ENCODE measurements at places on chromosomes 6 and 20.

DNA sequence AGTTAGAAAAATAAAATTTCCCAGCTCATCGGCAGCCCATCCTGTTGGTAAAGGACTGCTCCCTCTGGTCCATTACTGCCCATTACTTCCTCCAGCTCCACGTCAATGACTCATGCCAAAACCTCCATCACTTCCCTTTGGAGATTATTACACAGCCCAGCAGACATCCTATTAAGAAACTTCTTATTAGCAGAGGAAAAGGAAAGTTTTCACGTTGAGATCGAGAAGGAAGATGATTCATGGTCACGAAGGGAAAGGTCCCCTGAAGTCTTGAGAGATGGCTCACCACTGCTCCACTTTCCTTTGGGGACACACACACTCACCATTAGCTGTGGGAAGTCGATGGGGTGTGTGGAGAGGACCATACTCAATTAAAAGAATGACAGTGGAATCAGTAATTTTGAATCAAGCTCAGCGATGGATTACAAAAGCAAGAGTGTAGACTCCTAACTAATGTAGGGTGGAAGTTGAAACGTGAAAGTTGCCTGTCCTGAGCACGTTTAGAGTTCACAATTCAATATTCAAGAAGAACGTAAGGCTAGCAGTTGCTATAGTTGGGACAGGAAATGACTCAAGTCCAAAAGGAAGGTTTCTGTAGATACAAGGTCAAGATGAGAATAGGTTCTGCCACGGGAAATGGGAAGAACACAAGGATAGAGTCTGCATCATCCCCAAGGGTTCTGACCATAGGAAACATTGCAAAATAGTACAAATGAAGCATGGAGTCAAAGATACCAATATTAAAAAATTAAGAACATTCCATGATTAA is 21.6 kb downstream of the SASH1 start:
- DNase-seq = no peak

DNA sequence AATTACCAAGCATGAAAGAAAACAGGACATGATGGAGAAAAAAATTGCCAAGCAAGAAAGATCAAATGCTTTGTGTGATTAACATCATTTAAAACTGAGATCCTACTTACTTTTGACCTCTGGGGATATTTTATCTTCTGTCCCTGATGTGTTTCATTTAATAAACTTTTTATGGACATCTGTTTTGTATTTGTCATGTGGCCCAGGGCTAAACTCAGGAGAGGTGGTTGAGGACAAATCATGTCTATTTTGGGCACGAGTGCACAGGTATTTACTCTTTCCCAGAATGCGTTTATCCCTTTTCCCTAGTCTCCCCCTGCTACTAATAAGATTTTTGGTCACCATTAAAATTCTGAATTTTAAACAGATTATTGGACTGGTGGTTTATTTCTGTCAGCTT is 128.2 kb downstream of the NCOA3 start:
- DNase-seq = no peak

DNA sequence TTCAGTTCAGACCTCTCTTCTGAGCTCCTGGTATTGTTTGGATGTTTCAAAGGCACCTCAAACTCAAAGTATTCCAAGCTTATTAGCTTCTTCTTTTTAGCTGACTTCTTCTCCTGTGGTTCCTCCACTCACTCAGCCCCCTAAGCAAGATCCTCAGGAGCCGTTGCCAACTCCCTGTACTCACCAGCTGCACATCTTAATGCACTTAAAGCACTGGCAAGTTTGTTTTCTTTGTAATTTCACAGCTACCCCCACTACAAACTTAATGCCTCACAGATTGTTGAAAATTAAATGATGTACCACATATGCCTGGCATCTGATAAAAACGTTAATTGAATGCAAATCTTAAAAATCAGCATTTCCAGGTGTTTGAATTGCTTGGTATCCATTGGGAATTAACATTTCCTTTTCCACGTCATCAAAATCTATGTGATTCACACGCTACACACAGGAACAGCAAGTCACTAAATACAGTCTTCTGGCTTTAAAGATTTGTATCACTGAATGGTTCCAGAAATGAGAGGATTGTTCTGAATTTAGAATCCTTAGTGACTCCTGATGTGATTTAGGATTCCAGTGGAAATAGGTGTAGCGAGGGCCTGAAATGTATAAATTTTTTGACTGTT is 24.5 kb downstream of the CALHM6 start:
- no peak for DNase-seq

DNA sequence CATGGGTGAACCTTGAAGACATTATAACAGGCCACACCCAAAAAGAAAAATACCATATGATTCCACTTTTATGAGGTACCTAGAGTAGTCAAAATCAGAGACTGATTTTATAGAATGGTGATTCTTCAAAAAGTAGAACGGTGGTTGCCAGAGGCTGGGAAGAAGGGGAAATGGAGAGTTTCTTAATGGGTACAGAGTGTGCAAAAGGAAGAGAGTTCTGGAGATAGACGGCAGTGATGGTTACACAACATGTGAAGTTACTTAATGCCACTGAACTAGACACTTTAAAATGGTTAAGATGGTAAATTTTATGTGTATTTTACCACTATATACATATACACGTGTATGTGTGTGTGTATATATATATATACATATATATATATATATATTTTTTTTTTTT is 80.8 kb downstream of the PRND start:
- DNase-seq = no peak

DNA sequence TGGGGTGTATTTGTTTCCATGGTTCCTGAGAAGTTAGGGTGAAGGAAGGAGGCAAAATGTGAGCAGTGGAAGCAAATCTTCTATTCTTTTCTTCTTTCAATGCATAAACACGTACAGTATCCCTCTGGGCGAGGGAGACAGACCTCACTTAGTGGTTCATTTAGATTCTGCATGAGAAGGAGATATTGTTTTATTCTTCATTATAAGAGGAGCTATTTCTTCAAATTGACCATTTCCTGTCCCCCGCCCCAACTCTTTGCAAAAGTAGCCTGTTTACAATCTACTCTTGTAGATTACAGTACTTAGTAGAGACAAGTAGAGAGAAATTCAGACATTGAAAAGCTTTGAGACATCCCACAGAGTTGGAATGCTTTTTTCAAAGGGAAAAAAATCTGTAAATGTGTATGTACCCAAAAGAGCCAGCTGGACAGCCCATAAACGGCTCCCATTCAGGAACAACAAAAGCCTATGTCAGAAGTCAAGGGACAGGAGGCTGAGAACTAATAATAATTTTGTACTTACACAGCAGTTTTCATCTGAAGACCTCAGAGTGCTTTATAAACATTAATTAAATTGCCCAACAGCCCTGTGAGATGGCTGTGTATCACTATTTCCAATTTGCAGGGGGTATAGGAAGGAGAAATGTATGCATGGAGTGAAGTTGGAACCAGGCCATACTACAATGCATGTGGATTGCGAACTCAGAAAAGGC is 23.9 kb downstream of the CD83 start:
- DNase-seq = no peak

- DNase-seq = no peak
These were observed 11.9 kb downstream of the MDFI start for GRCh38 chr6:41650120-41650519.

GRCh38 chr6:100462706-100463629 is 1.8 kb downstream of the SIM1 start:
- DNase-seq = no peak

DNA sequence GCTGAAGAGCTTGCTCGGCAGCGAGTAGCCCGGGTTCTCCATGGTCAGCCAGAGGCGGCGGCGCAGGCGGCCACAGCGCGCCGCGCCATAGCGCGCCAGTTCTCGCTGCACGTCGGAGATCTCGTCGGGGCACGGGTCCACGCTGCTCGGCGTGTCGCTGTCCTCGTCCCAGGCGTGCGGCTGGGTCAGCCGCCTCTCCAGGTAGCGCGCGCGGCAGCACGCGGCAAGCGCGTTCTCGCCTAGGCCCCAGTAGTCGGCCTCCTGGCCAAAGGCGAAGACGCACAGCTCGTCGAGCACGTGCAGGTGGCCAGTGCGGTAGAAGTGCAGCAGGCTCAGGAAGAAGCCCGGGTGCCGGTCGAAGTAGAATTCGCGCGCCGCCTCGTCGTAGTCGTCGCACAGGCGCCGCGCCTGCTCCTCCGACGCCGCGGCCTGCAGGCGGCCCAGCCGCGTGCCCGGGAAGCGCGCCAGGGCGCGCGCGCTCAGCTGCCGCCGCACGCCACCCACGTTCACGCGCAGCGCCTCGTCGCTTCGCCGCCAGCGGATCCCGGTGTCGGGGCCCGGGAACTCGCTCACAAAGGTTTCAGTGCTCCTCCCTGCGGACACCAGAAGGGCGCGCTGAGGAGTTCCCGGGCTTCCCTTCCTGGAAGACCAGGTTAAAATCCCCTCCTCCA is 2.7 kb downstream of the KCNS1 start:
- peak; percentile 7 for DNase-seq

- DNase-seq = no peak
These were observed 25.5 kb upstream of the STX16 start for GRCh38 chr20:58625585-58625984.

GRCh38 chr6:76439811-76440210 is 367.3 kb upstream of the IMPG1 start:
- no peak for DNase-seq

DNA sequence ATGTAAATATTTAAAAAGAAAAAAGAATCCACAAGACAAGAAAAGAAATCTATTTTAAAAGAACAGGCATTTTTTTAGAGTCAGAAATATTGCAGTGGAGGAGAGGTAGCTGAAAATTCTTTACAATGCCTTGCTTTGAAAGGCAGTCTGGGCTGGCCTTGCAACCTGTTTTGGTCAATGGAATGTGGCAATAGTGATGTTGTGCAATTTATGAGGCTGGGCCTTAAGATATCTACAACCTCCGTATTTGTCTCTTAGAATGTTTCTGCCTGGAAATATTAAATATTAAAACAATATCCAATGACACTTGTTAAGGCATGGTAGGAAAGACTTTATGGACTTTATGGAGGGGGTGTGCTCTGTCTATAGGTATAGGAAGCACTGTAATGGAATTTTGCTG is 14.8 kb upstream of the SCGN start:
- DNase-seq = no peak

GRCh38 chr6:162854734-162855191 is 127.0 kb downstream of the PACRG start:
- DNase-seq = no peak

GRCh38 chr20:43492101-43492500 is 15.4 kb upstream of the L3MBTL1 start:
- DNase-seq = no peak

- DNase-seq = no peak
These were observed 26.5 kb downstream of the BCAS4 start for GRCh38 chr20:50821257-50821921.

GRCh38 chr6:22892452-22892851 is 323.1 kb downstream of the HDGFL1 start:
- no peak for DNase-seq

DNA sequence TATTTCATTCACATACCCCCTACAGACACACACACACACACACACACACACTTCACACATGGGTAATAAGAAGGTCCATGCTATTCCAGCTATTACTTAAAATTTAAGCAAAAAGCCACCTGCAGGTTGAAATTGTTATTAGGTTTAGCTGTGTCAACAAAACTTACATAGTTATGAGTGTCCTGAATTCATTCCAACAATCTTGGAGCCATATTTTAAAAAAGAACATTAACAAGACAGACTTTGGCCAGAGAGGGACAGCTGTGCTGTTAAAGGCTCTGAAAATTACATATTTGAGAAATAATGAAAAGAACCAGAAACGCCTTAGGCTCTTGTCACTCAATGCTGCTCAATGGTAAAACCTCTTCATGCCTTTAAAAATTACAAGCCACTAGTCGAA is 455.3 kb downstream of the EPM2A start:
- no peak for DNase-seq

DNA sequence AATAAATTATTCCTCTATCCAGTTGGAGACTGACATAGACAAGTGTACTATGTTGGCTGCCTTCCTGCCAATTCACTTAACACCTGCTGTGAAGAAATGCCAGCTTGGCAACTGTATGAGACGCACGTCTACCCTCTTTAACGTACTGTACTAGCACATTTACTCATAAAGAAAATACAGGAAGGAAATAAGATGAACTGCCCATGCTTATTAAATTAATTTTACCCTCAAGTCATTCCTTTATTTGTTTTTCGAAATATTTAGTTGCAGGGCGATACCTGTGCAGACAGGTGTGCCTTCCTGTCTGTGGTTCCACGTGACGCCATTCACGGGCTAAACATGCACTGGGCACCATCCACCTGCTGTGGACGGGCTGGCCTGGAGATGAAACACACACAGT is 52.0 kb downstream of the PSMG4 start:
- DNase-seq = no peak

- DNase-seq = no peak
These were observed 41.7 kb downstream of the CHMP4B start for GRCh38 chr20:33852626-33853506.

- no peak for DNase-seq
These were observed 133.8 kb downstream of the VEGFA start for GRCh38 chr6:43903739-43904290.

DNA sequence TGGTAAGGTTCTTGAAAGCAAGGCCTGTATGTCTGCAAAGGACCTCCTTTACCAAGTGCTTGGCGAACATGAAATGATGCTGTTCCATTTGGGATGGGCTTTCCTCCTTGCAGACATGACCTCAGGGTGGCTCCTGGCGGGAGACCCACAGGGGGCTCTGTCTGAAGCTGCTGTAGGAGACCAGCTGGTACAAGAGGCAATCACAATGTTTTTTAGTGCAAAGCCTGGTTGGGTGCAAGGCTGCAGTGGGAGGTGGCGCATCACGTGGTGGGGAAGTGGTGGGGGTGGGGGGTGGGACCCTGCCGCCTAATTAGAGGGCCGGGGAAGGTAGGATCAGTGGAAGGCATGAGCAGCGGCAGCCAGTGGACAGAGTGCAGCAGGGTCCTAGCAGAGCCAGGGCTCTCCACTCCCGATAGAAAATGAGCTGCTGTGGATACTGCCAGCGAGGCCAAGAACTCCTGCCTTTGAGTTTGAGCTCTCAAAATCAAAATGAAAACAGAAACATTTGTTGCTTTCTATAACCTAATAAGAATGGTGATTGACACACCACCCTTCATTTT is 9.1 kb upstream of the ARMC2 start:
- no peak for DNase-seq

- no peak for DNase-seq
These were observed 11.8 kb upstream of the GPR6 start for GRCh38 chr6:109966299-109966698.

DNA sequence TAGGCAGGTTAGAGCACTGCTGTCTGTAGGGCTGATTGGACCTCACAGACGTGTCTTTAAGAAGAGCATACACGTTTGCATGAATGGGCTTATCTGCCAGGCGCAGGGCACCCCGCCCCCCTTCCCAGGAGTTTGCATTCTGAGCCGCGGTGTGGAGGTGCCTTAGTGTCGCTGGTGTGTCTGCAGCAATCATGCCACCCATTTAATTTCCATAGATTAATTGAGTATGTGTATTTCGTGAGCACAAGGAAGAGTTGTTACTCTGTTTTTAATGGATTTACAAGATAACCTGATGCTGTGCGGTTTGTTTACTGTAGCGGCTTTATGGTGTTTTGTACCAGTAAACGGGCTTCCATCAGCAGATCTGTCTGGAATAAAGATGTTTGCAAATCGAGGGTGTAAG is 107.7 kb downstream of the ZDHHC14 start:
- no peak for DNase-seq
